Thyroid gland (tissue), 4 donors: ENCODE measurements at places on chromosomes 4 and X. TPM values are rescaled to one million over a fixed set of nuclear protein-coding genes. Genes with fewer than 3 reads are reported as not detected.
A peak's percentile ranks its signal among the peaks of the same experiment; 100 is the strongest.

GRCh38 chrX:119885554-119886428, 9.9 kb upstream of the AKAP14 start:
- H3K4me1 ChIP-seq = no peaks in the 10 kb centered on the region
- no peaks in the 10 kb centered on the region for H3K27me3 ChIP-seq
- DNase-seq = no peak
- no peaks in the 10 kb centered on the region for H3K36me3 ChIP-seq
- H3K4me3 ChIP-seq = no peak overlapping the region

DNA sequence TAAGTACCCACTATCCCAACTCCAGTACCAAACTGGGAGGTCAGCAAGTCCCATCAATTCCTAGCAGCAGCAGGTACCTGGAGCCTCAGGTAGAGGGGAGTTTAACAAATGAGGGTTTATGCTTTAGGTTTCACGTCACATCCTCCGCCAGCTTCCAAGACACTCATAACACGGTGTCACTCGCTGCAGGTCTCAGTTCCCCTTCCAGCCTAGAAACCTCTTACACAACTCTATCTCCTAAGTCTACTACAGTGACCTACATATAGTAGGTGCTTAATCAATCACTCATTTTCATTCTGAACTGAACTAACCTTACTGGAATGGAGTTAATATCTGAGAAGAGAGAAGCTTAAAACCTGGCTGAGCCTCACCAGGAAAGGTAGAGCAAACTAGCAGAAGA, 96.0 kb downstream of the EFHC2 start:
- H3K27ac ChIP-seq = no peak overlapping the region
- DNase-seq = no peak
- H3K27me3 ChIP-seq = no peaks in the 10 kb centered on the region
- no peaks in the 10 kb centered on the region for H3K4me1 ChIP-seq

MSANTD1 gene
- 4.9 TPM for total RNA-seq

GRCh38 chrX:38379088-38379487, 26.7 kb downstream of the OTC start:
- H3K4me3 ChIP-seq = no peak overlapping the region
- DNase-seq = no peak
- H3K27ac ChIP-seq = no peak overlapping the region
- H3K4me1 ChIP-seq = no peaks in the 10 kb centered on the region

DNA sequence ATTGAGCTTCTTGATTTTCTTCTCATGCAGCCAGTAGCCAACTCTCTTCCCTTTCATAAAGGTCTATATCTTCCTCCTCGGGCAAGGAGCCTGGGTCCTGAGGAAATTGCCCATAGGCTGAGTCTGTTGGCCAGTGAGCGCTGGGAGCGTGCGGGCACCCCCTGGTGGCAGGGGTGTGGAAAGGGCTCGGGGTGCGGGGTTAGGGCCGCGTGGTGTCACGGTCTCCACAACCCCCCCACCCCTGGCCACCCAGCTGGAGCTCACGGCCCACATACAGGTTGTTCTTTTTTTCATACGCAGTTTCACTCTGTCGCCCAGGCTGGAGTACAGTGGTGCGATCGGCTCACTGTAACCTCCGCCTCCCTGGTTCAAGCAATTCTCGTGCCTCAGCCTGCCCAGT, 13.1 kb downstream of the RBM10 start:
- H3K4me1 ChIP-seq = no peaks in the 10 kb centered on the region
- H3K27me3 ChIP-seq = no peaks in the 10 kb centered on the region
- DNase-seq = no peak
- H3K36me3 ChIP-seq = no peaks in the 10 kb centered on the region
- no peak overlapping the region for H3K27ac ChIP-seq
- no peak overlapping the region for H3K4me3 ChIP-seq

- no peak for DNase-seq
- no peak overlapping the region for H3K4me3 ChIP-seq
- no peaks in the 10 kb centered on the region for H3K27me3 ChIP-seq
Measured at GRCh38 chr4:48979914-48980579, 6.0 kb upstream of the CWH43 start.

DNA sequence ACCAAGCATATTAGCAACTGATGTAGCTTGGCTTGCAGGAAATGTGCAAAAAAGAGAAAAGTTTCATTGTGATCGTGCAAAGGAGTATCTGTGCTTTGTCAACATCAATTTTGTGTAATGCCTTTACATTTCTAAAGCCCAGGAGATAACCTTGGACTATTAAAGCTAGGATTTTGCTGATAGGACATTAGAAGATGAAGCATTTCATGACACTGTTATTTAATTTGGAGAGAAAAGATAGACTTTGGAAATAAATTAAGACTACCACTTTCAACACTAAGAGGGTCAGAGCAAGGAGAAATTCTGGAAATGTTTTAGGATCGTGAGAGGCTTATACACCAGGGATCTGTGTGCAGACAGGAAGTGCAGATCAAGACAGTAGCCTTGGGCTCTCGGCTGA, 120.6 kb upstream of the MID1 start:
- H3K27me3 ChIP-seq = no peaks in the 10 kb centered on the region
- no peaks in the 10 kb centered on the region for H3K4me1 ChIP-seq
- no peak overlapping the region for H3K4me3 ChIP-seq
- H3K27ac ChIP-seq = no peak overlapping the region

GRCh38 chrX:132169554-132169953, 41.7 kb upstream of the FRMD7 start:
- H3K4me1 ChIP-seq = no peaks in the 10 kb centered on the region
- H3K27ac ChIP-seq = no peak overlapping the region
- no peaks in the 10 kb centered on the region for H3K27me3 ChIP-seq

HOPX gene
- total RNA-seq = 316 TPM

- no peaks in the 10 kb centered on the region for H3K27me3 ChIP-seq
- H3K27ac ChIP-seq = peak overlapping the region; percentile 41
- H3K4me3 ChIP-seq = no peak overlapping the region
- DNase-seq = no peak
Measured at GRCh38 chr4:113675731-113676697, 85.5 kb downstream of the CAMK2D start.

- no peaks in the 10 kb centered on the region for H3K27me3 ChIP-seq
- H3K27ac ChIP-seq = no peak overlapping the region
- no peaks in the 10 kb centered on the region for H3K36me3 ChIP-seq
Measured at GRCh38 chr4:86560447-86560846, 33.7 kb upstream of the PTPN13 start.

RADX gene
- total RNA-seq = 13.7 TPM

DNA sequence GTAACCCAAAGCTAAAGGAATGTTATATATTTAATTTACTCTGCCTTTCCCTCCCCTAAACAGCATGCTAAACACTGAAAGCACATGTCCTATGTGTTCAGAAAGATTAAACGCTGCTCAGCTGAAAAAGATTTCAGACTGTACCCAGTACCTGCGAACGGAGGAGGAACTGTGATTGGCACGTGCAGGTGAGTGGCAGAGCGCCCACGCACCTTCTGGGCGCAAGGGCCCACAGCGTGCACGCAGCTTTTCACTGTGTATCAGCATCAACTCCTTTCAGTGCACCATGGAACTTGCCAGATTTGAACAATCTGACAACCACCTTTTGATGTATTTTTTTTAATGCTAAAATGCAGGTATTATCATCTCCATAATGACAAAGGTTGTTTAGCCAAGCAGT, 87.7 kb downstream of the RFC1 start:
- H3K27me3 ChIP-seq = no peaks in the 10 kb centered on the region
- no peak for DNase-seq
- H3K4me3 ChIP-seq = no peak overlapping the region
- H3K27ac ChIP-seq = no peak overlapping the region
- H3K36me3 ChIP-seq = peaks cover 39% of the 10 kb centered on the region
- H3K4me1 ChIP-seq = no peaks in the 10 kb centered on the region

GRCh38 chr4:48801016-48801715, 21.1 kb upstream of the FRYL start:
- H3K4me1 ChIP-seq = peaks cover 8% of the 10 kb centered on the region
- H3K36me3 ChIP-seq = no peaks in the 10 kb centered on the region
- H3K4me3 ChIP-seq = no peak overlapping the region
- H3K27ac ChIP-seq = no peak overlapping the region

CXCL6 gene
- total RNA-seq = not detected

GRCh38 chrX:139642241-139642927, 65.6 kb downstream of the MCF2 start:
- no peak for DNase-seq
- no peaks in the 10 kb centered on the region for H3K36me3 ChIP-seq
- H3K27me3 ChIP-seq = no peaks in the 10 kb centered on the region
